ENCODE measurements at places on chromosomes 2 and 18. TPM values are rescaled to one million over a fixed set of nuclear protein-coding genes. Genes with fewer than 3 reads are reported as not detected.

Gene CPS1
- total RNA-seq = 0.70 TPM

GRCh38 chr2:65299246-65299645 is 71.6 kb downstream of the ACTR2 start:
- DNase-seq = no peak

DNA sequence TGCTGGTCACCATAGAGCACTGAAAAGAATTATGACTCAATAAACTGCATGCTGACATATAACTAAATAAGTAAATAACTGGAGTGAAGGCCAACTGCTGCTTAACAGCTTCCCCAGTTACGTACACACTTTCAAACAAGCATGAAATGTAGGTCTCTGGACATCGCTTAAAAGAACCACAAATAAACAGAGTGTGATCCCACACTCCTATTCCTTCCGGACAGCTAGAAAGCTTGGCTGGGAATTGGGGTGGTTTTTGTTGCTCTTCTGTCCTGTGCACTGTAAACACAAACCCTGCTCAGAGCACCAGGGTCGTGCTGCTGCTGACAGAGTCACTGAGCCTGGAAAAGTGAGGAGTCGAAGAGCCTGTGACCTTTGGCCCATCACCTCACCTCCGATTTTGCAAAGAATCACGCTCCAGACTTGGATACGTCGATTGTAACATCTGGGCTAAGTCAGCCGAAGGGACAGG is 162.7 kb upstream of the NT5C1B start:
- no peak for DNase-seq

DNA sequence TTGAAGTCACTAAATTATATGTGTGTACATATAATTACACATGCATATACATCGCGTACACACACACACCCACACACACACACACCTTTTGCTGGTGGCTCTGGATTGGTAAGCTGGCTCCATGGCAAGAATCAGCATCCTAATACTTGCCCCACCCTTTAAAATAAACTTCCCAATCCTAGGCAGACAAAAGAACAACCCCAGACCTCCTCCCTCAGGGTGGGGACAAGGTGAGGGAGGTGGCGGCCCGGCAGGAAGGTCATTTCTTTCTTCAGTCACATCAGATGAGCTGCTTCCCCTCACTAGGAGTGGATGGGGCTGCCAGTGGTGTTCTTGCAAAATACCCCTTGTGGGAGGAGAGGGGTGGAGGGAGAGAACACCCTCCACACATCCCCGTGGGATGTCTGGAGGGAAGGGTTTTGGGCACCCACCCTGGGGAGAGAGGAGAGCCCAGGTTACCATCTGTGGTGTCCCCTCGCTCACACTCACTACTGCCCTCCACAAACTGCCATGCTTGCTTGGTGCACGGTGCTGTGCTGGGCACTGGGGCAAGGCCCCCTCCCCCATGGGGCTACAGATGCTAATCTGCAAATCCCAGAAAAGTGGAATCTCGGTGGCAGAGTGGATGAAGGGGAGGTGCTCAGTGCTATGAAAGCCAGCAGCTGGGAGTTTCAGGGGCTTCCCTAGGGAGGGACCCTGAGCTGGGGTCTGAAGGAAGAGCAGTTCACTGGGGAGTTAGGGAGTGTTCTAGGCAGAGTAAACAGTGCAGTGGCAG is 64.0 kb downstream of the ODC1 start:
- DNase-seq = no peak

- DNase-seq = no peak
Observed at GRCh38 chr2:154568413-154568812, 130.1 kb upstream of the KCNJ3 start.

DNA sequence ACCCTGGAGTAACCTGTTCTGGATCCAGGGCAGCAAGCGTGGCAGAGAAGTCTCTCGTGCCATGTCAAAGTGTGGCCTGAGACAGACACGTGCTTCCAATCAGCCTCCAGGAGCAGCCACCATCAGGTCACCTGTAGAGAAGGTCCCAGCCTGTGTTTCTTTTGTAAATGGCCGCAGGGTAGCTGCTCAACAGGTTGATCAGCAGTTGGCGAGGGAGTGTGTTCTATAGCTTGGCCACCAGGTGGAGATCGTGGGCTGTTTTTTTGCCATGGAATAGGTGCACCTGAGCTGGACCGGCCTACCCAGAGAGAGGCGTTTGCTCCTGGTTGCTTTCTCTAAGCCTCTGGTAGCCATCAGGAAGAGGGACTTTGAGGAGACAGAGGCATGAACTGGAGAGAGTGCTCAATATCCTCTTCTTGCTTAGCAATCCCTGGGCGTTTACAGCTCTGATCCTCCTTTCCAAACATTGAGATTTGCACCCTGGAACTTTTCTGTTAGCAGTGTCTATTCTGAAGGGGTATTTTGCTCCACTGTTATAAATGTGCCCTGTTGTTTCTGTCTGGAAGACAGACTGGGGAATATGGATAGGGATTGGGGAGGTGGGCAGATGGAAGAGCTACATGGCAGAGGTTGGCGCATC is 34.2 kb upstream of the EN1 start:
- peak; percentile 58 for DNase-seq

DNA sequence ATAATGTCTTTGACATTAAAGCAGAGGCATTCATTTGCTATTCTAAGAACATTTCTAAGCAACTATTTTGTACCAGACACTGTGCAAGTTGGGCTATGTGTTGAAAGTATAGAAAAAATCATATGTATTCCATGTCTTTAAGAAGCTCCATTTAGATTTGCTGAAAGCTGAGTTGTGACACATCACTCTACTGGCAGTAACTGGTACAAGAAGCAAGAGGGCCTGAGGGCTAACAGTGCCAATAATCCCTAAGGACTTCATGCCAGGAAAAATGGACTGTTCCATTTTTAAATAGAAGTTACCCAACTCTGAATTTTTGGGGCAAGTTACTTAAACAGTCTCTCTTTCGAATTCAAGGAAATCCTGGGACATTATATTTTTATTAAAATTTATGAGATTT is 178.7 kb downstream of the SRBD1 start:
- no peak for DNase-seq

DNA sequence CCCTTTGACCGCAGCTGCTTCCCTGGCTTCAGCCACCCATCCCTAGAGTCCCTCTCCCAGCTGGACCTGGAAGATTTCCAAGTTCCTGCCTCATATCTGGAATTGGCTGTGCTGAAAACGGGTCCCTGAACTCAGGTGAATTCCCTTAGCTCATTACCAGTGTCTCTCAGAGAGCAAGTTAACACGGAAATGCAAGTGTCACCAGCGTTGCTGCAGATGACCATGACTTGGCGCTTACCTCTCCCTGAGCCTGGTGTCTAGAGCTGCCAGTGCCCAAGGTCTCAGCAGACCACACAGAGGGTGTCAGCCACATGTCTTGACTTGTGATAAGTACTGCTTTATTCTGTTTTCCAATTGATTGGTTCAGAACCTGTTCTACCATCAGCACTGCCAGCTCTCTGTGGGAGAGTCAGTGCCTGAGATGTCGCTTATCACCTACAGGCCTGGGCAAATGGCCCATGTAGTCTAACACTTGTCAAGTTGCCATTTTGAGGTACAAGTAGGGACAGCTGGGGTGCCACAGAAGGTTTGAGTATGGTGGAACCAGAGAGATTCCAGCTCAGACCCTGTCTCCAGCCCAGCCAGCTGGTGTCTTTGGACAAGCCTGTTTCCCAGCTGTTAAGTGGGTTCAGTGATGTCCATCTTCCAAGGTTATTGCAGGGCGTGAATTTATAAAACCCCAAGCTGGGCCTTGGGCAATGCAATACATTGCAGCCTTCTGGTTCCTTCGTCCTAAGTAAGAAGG is 48.7 kb downstream of the LYPD1 start:
- DNase-seq = no peak

- DNase-seq = peak; percentile 21
Observed at GRCh38 chr18:48800876-48801727, 149.7 kb downstream of the SMAD7 start.
